ENCODE measurements at places on chromosomes 4 and X.

GRCh38 chrX:65755786-65756185 is 88.3 kb downstream of the MSN start:
- no peak for DNase-seq

DNA sequence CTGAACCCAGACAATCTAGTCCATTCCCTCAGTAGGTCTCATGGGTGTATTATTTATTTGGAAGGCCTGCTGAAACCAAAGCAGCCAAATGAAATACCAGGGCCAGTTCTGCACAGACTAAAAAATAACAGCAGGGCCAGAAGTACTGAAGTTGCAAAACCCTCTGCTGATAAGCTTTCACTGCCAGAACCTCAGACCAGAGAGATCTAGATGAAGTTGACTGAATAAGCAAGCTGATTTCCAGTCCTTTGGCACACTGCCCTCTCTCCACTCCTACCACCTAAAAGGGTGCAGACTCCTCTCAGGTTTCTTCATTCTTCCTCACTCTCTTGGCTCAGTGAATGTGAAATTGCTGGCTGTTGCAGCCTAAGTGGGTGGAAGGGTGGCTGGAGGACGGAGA is 276.7 kb upstream of the KLF3 start:
- no peak for DNase-seq

GRCh38 chr4:186689476-186689875 is 34.2 kb downstream of the FAT1 start:
- DNase-seq = no peak

GRCh38 chr4:139599594-139600374 is 43.8 kb upstream of the SETD7 start:
- no peak for DNase-seq

- DNase-seq = no peak
These were observed 105.2 kb downstream of the PDE5A start for GRCh38 chr4:119523399-119523798.

DNA sequence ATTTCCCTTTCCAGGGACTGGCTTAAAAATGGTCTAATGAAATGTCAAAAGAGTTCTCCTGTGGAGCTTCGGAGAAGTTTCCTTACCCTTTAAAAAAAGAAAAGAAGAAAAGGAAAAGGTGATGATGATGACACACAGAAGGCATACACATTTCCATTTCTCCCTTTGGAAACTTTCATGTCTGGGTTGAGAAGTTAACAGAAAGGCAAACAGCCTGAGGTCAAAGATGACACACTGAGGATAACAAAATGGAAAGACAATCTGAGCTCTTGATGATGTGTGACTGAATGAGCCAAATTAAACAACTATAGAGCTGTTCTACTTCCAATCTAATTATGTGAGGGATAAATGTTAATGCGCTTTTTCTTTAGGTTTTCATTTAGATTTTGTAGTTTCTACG is 32.2 kb downstream of the NFXL1 start:
- no peak for DNase-seq

DNA sequence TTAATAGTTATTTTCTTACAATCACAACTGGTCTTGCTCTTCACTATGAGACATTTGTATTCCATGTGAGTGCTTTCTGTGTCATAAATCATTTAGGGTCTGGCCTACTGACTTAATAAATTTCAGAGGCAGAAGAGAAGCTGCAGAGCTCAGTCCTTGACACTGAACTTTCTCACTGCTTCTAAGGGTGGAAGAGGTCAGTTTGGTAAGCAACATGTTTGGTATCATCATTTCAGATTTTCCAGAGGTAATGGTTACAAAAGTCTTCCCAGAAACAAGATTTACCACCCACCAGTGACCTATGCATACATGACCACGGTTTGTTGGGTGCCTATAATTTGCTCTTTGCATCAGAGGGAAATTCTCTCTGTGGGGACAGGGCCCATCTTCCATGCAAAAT is 148.6 kb downstream of the NR3C2 start:
- DNase-seq = no peak

DNA sequence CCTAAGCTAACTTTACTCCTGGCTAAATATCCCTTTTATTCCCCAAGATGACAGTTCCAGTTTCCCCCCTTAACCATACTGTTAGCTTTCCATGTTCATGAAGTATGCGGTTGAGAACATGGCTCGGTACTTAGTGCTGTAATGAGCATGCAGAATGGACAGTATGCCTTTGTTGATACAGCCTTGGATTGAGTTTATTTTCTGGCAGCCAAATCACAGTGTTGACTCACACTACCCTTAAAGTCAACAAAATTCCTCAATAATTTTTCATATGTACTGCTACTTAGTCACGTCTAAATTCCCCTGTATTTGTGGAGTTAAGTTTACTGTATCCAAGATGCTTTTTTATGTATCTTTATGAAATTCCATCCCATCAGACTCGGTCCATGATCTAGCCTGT is 1.4 kb upstream of the VEGFC start:
- no peak for DNase-seq

DNA sequence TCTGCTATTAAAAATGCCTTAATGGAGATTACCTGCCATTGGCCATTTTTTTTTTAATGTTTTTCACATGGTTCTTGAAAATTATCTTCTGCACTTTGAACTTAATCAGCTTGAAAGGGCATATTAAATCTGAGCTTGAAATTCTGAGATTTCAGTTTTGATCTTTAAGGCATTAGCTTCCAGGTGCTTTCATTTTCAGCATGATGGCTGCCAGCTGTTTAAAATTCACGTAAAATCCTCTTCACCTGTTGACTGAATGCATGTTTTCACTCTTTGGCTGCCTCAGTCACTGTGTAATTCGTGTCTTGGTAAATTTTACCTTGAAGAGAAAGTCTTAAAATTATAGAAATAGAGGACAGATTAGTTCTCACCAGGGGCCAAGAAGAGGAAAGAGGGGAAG is 39.6 kb downstream of the SMAD1 start:
- no peak for DNase-seq

DNA sequence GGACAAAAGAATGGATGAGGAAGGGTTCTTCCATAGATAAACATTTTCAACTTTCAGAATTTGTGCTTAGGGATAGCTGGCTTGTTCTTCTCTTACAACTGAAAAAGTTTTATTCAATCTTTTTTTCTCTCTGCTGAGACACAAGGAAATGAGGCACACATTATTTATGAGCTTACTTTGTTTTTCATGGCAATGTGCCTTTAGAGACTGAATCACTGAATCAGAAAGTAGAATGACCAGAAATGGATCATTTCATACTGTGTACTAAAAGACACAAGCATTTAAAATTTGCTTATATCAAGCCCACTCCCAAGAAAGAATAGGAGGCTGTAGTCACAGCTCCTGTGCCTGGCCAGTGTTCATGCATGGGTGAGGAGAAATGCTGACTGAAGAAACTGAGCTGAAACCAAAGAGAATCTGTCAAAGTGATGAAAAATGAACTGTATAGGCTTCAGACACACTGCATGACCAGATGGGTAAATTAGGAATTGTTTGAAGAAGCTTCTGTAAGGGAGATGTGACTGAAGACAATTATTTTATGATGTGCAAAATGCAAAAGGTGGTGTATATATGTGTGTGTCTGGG is 413.8 kb downstream of the RAPGEF2 start:
- no peak for DNase-seq

GRCh38 chr4:76943790-76944189 is 5.8 kb upstream of the SEPTIN11 start:
- no peak for DNase-seq

DNA sequence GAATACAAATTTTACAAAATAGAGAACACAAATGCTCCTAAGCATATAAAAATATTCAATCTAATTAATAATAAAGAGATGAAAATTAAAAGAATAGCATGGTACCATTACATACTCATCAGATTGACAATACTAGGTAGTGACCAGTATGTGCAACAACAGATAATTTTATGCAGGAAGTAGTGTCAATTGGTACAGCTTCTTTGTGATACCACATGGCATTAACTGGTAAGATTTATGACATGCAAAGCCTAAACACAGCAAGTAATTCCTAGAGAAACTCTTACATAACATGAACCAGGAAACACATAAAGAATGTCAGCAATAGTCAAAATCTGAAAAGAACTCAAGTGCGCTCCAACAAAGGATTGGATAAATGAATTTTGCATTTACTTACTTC is 26.3 kb downstream of the CXCL2 start:
- no peak for DNase-seq

DNA sequence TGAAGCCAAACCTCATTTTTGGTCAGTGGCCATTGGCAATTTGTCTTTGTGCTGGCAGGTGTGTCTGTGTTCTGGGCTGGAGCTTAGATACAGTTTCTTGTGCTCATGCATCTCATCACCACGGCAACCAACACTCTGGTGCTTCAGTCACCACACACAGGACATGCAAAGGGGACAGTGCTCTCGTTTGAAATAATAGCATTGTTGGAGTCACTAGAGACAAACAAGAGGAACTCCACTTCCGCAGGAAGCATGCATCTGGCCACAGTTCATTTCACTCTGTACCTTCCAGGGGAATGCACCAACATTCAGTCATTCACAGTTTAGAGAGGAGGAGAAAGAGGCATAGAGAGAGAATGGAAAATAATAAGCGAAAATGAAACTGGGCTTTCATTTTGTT is 267.4 kb downstream of the ANK2 start:
- DNase-seq = no peak

DNA sequence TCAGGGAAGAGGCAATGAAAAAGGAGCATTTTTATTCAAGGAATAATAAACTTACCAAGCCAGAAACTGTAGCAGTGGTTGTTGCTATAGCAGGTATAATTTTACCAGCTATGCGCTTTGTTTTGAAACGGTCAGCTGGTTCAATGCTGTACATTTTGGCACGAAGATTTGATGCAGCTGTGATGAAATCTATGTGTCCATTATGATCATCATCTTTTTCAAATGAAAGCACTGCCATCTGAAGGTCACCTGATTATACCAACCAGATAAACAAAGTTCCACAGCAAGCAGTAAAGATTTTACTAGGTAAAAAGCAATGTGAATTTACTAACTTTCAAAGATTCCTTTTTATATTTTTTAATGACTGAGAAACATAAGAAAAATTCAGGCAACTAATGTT is 66.4 kb downstream of the STAP1 start:
- no peak for DNase-seq

DNA sequence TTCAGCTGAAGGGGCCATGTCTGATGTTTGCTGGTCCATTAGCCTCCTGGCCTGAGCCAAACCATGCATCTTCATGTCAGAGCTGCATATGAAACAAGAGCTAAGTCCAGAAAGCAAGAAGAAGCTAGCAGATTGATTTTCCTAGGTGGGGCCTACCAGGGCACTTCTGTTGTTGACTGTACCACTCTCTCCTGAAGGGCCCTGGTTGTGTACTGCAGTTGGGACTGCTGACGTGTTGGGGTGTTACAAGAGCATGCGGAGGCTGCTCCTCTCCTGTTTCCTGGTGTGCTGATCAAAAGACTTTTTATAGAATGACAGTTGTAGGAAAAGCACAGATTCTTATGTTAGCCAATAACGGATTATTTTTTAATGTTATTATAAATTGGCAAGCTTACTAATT is 145.1 kb downstream of the TBL1X start:
- DNase-seq = no peak

DNA sequence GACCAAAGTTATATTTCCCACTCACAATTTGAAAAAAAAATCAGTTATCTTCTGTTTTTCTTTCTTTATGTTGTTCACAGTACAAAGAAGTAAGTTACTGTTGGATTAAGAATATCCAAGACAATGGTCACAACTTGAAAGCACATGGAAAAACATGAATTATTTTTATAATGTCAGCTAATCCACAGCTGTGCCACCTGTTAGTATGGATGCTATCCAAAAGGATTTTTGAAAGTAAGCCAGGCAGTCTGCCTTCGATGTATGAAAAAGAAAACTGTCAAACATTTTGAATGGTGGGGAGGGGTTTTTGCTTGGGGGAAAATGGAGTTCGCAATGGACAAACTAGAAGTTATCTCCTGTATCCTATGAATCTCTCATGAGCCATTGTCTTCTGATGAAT is 6.2 kb downstream of the GPM6A start:
- no peak for DNase-seq

DNA sequence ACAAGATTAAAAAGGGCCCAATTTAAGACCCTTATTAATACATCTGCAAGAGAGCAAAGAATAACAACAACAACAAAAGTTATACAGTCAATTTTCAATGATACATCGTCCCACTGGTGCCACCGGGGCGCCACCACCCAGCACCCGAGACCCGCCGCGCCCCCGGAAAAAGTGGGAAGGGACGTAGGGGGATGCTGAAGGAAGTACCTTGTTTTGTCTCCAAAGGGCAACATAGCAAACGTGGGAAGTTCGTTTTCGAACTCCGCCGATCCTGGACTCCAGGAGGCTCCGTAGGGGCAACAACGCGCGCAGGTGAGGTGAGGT is 1.7 kb downstream of the PDE5A start:
- DNase-seq = no peak

DNA sequence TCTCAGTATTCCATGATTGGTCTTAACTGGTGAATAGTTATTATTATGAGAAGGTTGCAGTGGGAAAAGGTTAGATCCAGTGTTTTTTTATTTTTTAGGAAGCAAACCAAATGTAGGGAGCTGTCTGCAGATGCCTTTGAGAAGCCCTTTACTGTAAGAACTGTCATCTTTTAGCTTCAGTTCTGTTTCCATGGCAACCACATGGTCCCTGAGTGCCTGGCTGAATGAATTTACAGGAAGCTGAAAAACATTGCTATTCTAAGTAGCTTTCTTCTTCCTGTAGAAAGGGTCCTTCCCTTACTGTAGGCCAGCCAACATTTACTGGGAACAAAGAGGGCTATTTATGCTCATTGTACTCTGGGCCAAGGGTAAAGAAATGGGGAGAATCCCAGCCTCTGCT is 103.3 kb downstream of the DCLK2 start:
- DNase-seq = no peak

- DNase-seq = no peak
These were observed 1237.1 kb downstream of the PCDH19 start for GRCh38 chrX:99172958-99173357.

DNA sequence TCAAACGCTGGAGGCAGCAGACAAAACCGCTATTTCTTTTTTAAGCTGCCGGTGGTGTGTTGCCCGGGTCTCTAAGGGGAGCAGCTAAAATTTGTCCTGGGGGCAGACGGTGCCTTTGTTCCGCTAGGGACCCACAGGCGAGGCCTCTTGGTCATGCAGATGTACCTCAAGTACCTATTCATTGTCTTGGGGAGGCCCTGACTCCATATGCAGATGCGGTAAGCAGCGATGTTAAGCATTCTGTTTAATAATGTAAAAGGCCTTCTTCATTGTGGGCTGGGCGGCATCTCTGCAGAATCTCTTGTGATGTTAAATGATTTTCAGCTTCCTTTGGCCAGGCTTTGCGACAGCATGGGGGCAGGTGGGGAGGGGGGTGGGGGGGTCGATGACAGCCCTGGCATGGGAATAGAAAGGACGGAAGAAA is 98.9 kb upstream of the PJA1 start:
- no peak for DNase-seq

DNA sequence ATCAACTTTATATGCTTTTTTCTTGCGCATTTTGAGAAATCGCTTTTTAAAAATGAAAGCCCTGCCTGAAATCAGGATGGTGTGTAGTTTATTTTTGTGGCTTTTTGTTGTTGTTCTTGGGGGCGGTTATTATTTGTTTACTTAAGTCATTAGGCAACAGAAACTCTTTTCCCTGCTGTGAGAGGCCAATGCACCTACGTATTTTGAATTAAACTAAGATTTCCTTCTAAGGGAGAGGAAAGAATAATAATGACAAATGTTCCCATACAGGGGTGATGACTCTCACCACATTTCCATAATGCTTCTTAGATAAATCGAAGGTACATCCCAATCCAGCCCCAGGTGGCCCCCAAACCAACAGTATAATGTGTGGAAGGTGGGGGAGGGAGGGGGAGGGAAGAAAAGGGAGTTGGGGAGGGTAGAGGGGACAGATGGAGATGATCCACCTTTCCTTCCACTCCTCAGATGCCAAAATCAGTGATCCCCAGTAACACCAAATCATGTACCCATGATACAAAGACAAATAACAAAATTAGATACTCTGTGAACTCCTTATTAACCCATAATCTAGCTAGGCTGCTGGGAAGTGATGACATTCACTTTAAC is 39.6 kb downstream of the ZNF827 start:
- DNase-seq = no peak

All from chondrocyte (in vitro differentiated cells).